ENCODE measurements at places on chromosomes 12 and 14. TPM values are rescaled to one million over a fixed set of nuclear protein-coding genes. Genes with fewer than 3 reads are reported as not detected.
A peak's percentile ranks its signal among the peaks of the same experiment; 100 is the strongest.

KRT3 gene
- not detected for total RNA-seq

WNT1 gene
- not detected for total RNA-seq

LMO3 gene
- total RNA-seq: not detected

DNA sequence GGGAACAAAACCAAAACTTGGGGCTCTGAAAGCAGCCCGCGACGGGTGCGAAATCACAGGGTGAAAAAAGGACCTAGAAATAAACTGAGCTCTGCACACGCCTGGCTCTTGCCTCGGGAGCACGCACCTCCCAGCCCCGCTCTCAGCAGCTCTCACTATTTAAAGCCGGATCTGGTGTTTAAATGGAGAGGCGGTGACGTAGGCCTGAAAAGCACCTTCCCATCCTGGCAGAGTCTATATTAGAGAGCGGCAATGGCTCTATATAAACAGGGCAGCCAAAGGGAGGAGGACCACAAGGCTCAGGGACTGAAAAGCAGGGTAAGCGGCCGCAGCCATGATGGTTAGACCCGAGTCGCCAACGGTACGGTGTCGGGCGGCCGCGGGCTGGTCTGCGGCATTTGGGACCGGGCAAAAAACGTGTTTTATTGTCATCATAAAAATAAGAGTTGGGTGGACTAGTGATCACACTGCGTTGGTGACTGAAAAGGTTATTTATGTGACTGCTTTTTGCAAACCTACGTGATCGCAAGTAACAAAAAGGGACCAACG, 1.5 kb downstream of the GTF2A1 start:
- DNase-seq: peak; percentile 97

DNA sequence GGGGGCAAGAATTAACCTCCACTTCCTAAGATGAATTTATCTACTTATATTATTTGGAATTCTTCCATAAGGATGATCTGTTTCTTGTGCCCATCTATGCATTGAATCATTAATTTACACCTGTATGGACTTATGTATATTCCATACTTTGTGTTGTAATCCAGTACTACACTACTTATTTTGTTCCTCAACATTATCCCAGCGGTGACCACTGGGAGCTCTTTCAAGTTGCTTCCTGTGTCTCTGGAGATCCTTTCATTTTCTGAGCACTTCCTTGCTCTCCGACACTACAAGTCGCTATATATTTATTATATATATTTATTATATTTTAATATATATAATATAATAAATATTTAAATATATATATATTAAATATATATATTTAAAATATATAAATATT, 54.9 kb upstream of the SCN8A start:
- DNase-seq: peak; percentile 49

- no peak for DNase-seq
These were observed 200.2 kb upstream of the MYL2 start for GRCh38 chr12:111120578-111120977.

DNA sequence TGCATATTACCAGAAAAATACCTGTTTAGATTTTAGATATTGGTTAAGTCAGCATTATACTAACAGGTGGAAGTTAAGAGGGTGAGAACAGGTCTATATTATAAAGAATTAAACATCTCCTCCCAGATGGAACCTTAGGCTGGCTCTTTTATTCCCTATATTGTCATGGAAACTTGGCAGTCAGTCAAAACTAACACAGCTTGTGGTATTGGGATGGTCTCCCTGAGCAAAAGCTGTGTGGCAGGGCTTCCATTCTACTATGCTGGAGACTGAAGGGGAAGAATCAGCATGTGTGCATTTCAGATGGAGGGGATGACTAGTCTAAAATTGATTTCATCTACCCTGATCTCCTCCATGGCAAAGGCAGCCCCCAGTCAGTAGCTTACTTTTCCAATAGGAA, 66.7 kb downstream of the SMOC1 start:
- no peak for DNase-seq

DNA sequence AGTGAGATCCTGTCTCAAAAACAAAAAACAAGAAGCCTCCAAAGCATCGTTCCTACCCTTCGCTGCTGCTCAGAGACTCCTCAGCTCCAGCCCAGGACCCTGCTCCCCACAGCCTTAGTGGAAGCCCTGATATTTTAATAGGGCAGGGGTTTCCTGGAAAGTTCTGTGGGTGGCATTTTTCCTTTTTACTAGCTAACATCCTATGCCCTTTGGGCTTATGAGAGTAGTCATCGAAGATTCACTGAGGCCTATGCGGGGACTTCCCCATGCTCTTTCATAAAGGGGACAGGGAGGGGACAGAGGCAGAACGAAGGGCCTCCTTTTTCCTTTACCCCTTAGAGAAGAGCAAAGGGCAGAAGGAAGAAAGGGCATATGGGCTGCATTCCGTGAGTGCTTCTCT, 8.3 kb downstream of the LAG3 start:
- no peak for DNase-seq

DNA sequence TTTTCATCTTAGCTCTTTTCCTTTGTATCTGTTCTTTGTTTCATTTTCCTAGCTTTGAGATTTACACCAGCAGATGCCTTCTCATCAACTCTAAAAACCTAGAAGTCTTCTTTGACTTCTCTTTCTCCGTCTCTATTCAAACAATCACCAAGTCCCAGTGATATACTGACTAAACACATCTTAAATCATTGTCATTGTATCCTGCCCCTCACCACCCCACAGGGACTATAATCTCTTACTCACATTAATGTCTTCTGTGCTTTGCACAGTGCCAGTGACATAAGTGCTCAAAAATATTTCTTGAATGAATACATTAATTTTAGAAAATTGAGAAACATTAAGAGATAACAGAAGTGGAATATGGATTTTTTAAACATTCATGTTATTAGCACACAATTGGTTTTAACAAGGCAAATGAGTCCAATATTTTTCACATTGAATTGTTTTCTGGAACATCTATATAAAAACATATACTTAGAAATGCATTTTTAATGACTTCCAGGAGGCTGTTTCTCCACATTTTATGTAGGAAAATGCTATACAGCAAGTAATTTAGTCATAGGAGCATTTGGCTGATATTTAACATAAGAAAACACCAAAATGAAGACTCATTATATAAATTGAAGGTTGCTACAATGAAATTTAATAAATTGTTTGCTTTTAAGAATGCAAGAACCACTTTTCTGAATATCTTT, 472.8 kb upstream of the PRICKLE1 start:
- DNase-seq: no peak

All from SK-MEL-5 (cell line).